HFFc6 (cell line): ENCODE measurements at places on chromosomes 16 and 17. TPM values are rescaled to one million over a fixed set of nuclear protein-coding genes. Genes with fewer than 3 reads are reported as not detected.

- no peaks in the 10 kb centered on the region; the same call in 1 of the 2 replicates for H3K27me3 ChIP-seq
- H3K36me3 ChIP-seq: peaks cover 28% of the 10 kb centered on the region; the same call in 1 of the 2 replicates
- H3K4me1 ChIP-seq: peaks cover 33% of the 10 kb centered on the region
Measured at GRCh38 chr17:28324781-28325180, 5.8 kb downstream of the TMEM97 start.

The HBA2 gene
- not detected in 3 replicates for total RNA-seq

- H3K27me3 ChIP-seq: peaks cover 2% of the 10 kb centered on the region; the same call in 1 of the 2 replicates
- no peak for DNase-seq
- peaks cover 14% of the 10 kb centered on the region for H3K36me3 ChIP-seq
- H3K27ac ChIP-seq: no peak overlapping the region
Measured at GRCh38 chr17:1039511-1040215, 42.7 kb downstream of the TIMM22 start.

The SMPD3 gene
- 0.18 to 0.73 TPM (median 0.20 TPM) in 3 replicates for total RNA-seq

GRCh38 chr16:3454631-3455147 is 11.2 kb downstream of the NAA60 start:
- peaks cover 3% of the 10 kb centered on the region; the same call in 1 of the 2 replicates for H3K36me3 ChIP-seq
- H3K4me3 ChIP-seq: no peak overlapping the region
- no peak overlapping the region for H3K27ac ChIP-seq
- no peaks in the 10 kb centered on the region; the same call in 1 of the 2 replicates for H3K27me3 ChIP-seq
- H3K4me1 ChIP-seq: peaks cover 28% of the 10 kb centered on the region
- DNase-seq: no peak

- DNase-seq: no peak
- no peak overlapping the region for H3K27ac ChIP-seq
- H3K4me1 ChIP-seq: peaks cover 2% of the 10 kb centered on the region; the same call in 1 of the 2 replicates
- H3K36me3 ChIP-seq: no peaks in the 10 kb centered on the region
- peaks cover 3% of the 10 kb centered on the region; the same call in 1 of the 2 replicates for H3K27me3 ChIP-seq
Measured at GRCh38 chr16:12260647-12261262, 284.2 kb downstream of the SNX29 start.

GRCh38 chr17:22506861-22507260 is 814.5 kb downstream of the KCNJ18 start:
- H3K4me3 ChIP-seq: no peak overlapping the region
- no peaks in the 10 kb centered on the region for H3K36me3 ChIP-seq
- H3K27ac ChIP-seq: no peak overlapping the region
- no peak for DNase-seq
- no peaks in the 10 kb centered on the region for H3K4me1 ChIP-seq

DNA sequence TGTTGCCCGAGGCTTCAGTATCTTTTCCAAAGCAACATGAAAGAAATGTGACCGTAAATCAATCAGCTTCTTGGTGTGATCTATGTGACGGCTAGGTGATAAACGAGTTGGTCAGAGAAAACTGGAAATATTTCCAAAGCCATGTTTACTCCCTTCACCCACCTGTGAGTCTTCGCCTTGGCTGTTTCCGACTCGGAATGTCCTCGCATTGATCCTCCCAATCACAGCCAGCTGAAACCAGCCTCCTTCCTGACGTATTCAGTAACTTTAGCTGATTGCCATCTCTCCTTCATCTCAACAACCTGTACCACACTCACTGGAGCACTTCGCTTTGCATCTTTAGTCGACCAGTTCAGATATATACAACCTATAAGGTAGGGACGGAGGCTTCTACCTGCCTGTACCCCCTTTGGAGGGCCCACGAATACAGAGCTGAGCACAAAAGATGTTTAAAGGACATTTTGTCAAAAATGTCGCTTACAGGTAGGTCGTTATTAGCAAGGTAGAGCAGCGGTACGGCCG is 705 bp downstream of the KRABD2 start:
- H3K36me3 ChIP-seq: peaks cover 33% of the 10 kb centered on the region
- H3K27me3 ChIP-seq: peaks cover 3% of the 10 kb centered on the region; the same call in 1 of the 2 replicates
- no peak for DNase-seq
- peak overlapping the region; percentile 89 for H3K4me3 ChIP-seq

The GP1BA gene
- not detected in 2 replicates for total RNA-seq

DNA sequence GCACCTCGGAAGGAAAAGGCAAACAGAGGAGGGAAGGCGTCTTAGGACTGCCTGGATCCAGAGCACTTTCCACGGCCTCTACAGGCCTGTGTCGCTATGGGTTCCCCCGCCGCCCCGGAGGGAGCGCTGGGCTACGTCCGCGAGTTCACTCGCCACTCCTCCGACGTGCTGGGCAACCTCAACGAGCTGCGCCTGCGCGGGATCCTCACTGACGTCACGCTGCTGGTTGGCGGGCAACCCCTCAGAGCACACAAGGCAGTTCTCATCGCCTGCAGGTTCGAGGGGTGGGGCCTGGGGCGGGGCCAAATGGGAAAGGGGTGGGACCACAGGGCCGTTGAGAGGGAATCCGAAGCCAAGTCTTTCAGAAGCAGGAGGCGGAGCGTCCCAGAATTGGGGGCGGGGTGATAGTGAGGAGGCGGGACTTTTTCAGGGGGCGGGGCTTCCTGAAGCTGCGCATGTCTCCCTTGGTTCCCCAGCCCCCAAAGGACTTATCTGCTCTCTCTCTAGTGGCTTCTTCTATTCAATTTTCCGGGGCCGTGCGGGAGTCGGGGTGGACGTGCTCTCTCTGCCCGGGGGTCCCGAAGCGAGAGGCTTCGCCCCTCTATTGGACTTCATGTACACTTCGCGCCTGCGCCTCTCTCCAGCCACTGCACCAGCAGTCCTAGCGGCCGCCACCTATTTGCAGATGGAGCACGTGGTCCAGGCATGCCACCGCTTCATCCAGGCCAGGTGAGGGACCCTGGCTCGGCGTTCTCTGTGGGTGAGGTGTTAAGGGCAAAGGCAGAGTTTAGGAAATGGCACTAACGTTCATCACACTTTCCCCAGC is 939 bp downstream of the BCL6B start:
- no peak for DNase-seq
- no peak overlapping the region for H3K27ac ChIP-seq
- H3K27me3 ChIP-seq: peaks cover 11% of the 10 kb centered on the region
- no peaks in the 10 kb centered on the region for H3K36me3 ChIP-seq

DNA sequence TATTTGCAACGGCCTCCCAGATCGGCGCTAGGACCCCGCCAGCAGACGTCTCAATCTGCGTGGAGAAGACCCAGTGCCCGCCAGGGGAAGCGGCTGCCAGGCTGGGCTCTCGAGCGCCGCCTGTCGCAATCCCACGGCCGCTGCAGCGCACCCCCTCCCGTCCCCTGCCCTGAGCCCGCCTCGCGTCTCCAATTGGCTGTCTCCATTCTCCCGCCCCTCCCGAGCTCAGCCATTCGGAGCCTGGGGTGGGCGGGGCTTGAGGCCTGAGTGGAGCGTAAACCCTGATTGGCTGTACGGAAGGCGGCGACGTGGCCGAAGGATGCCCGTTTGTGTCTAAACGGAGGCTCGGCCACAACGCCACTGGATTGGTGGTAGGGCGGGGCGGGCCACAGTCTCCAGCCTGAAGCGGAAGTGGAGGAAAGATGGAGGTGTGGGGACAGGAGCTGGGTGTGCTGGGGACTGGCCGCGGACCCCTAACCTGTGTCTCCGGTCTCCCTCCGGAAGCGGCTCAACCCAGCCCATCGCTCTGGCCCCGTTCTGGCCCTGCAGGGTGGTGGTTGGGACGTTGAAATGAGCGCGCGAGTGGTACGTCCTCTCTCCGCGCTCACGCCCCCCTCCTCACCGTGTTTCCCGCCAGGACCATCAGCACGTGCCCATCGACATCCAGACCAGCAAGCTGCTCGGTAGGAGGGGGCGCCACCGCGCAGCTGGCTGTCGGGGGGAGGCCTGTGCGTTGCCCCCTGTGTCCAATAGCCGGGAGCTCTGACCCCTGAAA is at the start of gene CDK5RAP3:
CDK5RAP3 (plus strand) TSS at position 389 of the 775 bp plus-strand sequence; CDS start at position 423, 34 bp downstream.
- H3K4me3 ChIP-seq: peak within 1 kb of the TSS; percentile 97
- no peaks in the 10 kb centered on the region for H3K27me3 ChIP-seq
- peak within 1 kb of the TSS; percentile 96 for H3K27ac ChIP-seq
- DNase-seq: peak; percentile 99
- no peaks in the 10 kb centered on the region for H3K36me3 ChIP-seq

DNA sequence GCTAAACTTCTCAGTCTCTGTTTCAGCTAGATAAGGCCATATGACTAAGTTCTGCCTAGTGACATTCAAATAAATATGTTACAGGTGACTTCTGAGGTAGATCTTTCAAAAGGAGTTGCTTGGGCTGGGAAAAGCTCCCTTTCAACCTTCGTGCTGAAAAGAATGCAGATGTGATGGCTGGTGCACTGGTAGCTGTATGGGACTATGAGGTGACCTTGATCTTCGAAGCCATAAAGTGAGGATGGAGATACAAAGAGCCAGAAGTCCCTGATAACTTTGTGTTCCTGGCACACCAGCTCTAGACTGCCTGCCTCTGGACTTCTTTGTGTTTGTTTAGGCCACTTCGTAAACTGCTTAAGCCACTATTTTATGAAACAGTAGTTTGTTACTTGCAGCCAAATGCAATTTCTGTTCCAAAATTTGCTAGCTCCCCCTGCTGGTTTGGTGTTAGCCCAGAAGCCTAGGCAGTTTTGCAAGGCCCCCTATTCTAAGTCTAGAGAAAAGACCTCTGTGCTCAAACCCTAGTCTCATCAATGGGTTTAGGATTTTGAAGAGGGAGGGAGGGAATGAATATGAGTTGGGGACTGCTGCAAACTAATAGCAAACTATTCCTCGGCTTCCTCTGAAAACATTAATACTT is 23.3 kb upstream of the ERCC4 start:
- no peak overlapping the region for H3K4me3 ChIP-seq
- no peaks in the 10 kb centered on the region for H3K4me1 ChIP-seq
- H3K36me3 ChIP-seq: no peaks in the 10 kb centered on the region
- H3K27me3 ChIP-seq: peaks cover 2% of the 10 kb centered on the region
- no peak for DNase-seq

DNA sequence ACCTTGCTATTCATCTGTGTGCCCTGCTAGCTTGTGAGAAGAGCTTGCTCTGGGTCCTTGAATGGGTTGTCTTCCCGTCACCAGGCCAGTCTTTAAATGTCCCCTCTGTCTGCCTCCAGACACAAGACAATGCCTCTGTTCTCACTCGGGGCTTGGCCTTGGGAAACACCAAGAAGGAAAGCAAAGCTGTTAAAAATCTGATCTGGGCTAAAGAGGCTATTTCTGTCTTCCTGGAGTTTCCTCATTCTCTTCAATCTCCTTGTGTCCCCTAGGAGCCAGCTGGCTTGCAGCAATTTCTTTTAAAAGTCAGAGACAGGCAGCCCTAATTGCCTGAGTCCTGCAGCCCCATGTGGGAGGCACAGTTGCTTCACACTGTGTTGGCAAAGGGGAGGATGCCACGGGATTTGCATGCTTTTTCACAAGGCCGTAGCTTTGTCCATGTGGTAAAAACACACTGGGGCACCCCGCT is 2.5 kb downstream of the DNAI2 start:
- H3K27ac ChIP-seq: no peak overlapping the region
- H3K27me3 ChIP-seq: peaks cover 3% of the 10 kb centered on the region
- no peaks in the 10 kb centered on the region for H3K36me3 ChIP-seq
- DNase-seq: no peak
- H3K4me3 ChIP-seq: no peak overlapping the region
- H3K4me1 ChIP-seq: no peaks in the 10 kb centered on the region

The PRKCB gene
- not detected in 3 replicates for total RNA-seq

DNA sequence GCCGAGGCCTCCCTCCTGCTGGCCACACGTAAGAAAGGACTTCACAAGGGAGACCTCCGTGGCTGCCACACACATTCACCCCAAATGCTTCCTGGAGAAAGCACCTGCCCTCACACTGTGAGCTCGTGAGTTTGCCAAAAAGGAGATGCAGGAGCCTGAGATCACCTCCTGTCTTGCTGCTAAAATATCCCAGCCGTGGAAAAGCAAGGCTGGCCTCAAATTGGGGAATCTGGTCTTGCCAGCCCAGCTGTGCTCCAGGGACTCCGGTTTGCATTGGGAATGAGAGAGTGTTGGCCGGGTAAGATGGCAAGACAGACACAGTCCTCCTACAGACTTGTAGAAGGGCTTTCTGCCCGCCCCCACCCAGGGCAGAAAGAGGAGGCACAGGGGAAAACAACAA is 13.8 kb downstream of the RBFOX3 start:
- DNase-seq: no peak
- H3K36me3 ChIP-seq: peaks cover 3% of the 10 kb centered on the region; the same call in 1 of the 2 replicates
- no peak overlapping the region for H3K27ac ChIP-seq

The TP53TG3B gene
- not detected in 3 replicates for total RNA-seq

GRCh38 chr16:66964049-66964448 is 3.0 kb downstream of the CES3 start:
- no peak overlapping the region for H3K27ac ChIP-seq
- no peak overlapping the region for H3K4me3 ChIP-seq
- H3K36me3 ChIP-seq: no peaks in the 10 kb centered on the region
- peaks cover 33% of the 10 kb centered on the region for H3K27me3 ChIP-seq

The MGRN1 gene
- 69.9 and 85.7 TPM in 2 replicates for total RNA-seq

- H3K27me3 ChIP-seq: peaks cover 10% of the 10 kb centered on the region
- DNase-seq: no peak
- peak within 1 kb of the TSS; percentile 78 for H3K4me3 ChIP-seq
Measured at GRCh38 chr17:7262192-7262934, at the start of gene CLDN7. Gene CLDN7, minus strand, starts transcription at chr17:7262478. Its CDS starts 435 bp downstream, at chr17:7262043.

- DNase-seq: no peak
- H3K36me3 ChIP-seq: peaks cover 6% of the 10 kb centered on the region
- H3K27me3 ChIP-seq: no peaks in the 10 kb centered on the region
- peak overlapping the region; percentile 68 for H3K4me3 ChIP-seq
Measured at GRCh38 chr17:64229815-64230728, 33.0 kb downstream of the TEX2 start.

The FOXF1 gene
- total RNA-seq: 10.7 to 17.9 TPM (median 14.8 TPM) in 3 replicates

The CIAPIN1 gene
- total RNA-seq: 41.3 to 49.3 TPM (median 46.8 TPM) in 3 replicates

- H3K36me3 ChIP-seq: no peaks in the 10 kb centered on the region
- peak overlapping the region; percentile 93 for H3K4me3 ChIP-seq
- no peak for DNase-seq
- H3K27ac ChIP-seq: peak overlapping the region; percentile 89
Measured at GRCh38 chr17:17681744-17682292, 560 bp downstream of the RAI1 start.

The GNAO1 gene
- total RNA-seq: 0.18 to 0.35 TPM in 2 of 3 replicates, not detected in the other

The MMD gene
- total RNA-seq: 1.9 to 4.0 TPM (median 3.3 TPM) in 3 replicates

GRCh38 chr17:41002814-41003213 is 3.1 kb upstream of the KRTAP3-2 start:
- H3K4me1 ChIP-seq: peaks cover 20% of the 10 kb centered on the region
- DNase-seq: no peak
- no peaks in the 10 kb centered on the region for H3K27me3 ChIP-seq
- H3K4me3 ChIP-seq: no peak overlapping the region
- peak overlapping the region; percentile 4; the same call in 1 of the 2 replicates for H3K27ac ChIP-seq

GRCh38 chr16:86580063-86580790 is 1.9 kb downstream of the FOXL1 start:
- peak overlapping the region; percentile 99 for H3K27ac ChIP-seq
- H3K4me3 ChIP-seq: peak overlapping the region; percentile 96
- peaks cover 34% of the 10 kb centered on the region for H3K4me1 ChIP-seq
- peaks cover 2% of the 10 kb centered on the region for H3K27me3 ChIP-seq
- H3K36me3 ChIP-seq: peaks cover 16% of the 10 kb centered on the region

The TOB1 gene
- 78.4 to 88.7 TPM (median 83.6 TPM) in 3 replicates for total RNA-seq

GRCh38 chr17:43532581-43532980 is 13.6 kb downstream of the ETV4 start:
- peaks cover 35% of the 10 kb centered on the region for H3K4me1 ChIP-seq
- no peak overlapping the region for H3K27ac ChIP-seq
- no peak for DNase-seq
- H3K27me3 ChIP-seq: peaks cover 2% of the 10 kb centered on the region; the same call in 1 of the 2 replicates
- no peaks in the 10 kb centered on the region for H3K36me3 ChIP-seq
- H3K4me3 ChIP-seq: no peak overlapping the region
